Hepatocyte (in vitro differentiated cells): ENCODE measurements at places on chromosomes 4 and X. TPM values are rescaled to one million over a fixed set of nuclear protein-coding genes. Genes with fewer than 3 reads are reported as not detected.

SPP1 gene
- total RNA-seq = 175 and 225 TPM in 2 replicates

ENOX2 gene
- 9.0 and 10.7 TPM in 2 replicates for total RNA-seq

MAGEA4 gene
- not detected in 2 replicates for total RNA-seq

PHEX gene
- total RNA-seq = 0.27 and 0.84 TPM in 2 replicates

MGARP gene
- total RNA-seq = 0.90 and 2.0 TPM in 2 replicates

F8A2 gene
- not detected in 2 replicates for total RNA-seq

FGF16 gene
- 0.27 TPM in 1 of 2 replicates, not detected in the other for total RNA-seq

GRCh38 chr4:4663028-4663427, 121.2 kb upstream of the STX18 start:
- DNase-seq = no peak

GRCh38 chrX:9609499-9609898, 144.6 kb downstream of the TBL1X start:
- DNase-seq = no peak

DNA sequence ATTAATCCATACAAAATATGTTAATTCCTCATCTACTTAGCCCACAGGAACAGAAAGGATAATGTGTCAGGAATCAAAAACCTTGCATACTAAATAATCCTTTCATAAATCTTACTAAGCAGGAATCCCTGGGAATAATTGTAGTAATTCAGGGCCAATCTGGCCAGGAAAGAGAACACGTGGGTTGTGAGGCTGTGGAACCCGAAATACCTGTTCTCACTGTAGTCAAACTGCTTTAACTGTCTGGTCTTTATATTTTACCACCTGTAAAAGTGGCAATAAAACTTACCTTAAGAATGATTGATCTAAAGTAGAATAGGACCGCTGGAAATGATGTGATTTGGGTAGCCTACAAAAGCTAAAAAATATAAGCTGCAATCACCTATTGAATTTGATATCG, 1620.9 kb downstream of the STIM2 start:
- peak; percentile 12 for DNase-seq

- DNase-seq = no peak
These were observed 169.6 kb downstream of the MID1IP1 start for GRCh38 chrX:38970845-38971244.

GRCh38 chr4:183182873-183183725, 84.0 kb downstream of the WWC2 start:
- DNase-seq = peak; percentile 73

DNA sequence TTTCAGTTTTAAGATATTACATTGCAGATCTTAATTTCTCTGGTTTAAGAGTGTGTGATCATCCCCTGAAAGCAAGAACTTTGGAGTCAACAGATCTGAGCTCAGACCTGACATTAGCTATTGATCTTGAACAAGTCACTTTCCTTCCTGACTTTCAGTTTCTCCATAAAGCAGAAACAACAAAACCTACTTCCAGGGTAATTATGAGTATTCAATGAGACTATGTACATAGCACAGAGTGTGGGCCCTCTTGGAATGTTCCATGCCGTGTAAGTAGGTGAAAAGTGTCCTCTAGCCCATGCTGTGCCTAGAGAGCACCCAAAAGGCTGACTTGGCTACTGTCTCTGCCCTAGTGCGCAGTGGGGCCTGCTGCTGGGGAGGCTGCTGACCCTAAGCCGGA, 188.0 kb upstream of the RPL34 start:
- DNase-seq = no peak

- no peak for DNase-seq
These were observed 197.1 kb downstream of the RASL11B start for GRCh38 chr4:53059256-53059655.

GRCh38 chr4:57100979-57101651, 9.1 kb downstream of the IGFBP7 start:
- no peak for DNase-seq

- no peak for DNase-seq
These were observed 69.6 kb downstream of the AGTR2 start for GRCh38 chrX:116239944-116240840.

GRCh38 chr4:38005637-38006036, 45.4 kb downstream of the PTTG2 start:
- no peak for DNase-seq

DNA sequence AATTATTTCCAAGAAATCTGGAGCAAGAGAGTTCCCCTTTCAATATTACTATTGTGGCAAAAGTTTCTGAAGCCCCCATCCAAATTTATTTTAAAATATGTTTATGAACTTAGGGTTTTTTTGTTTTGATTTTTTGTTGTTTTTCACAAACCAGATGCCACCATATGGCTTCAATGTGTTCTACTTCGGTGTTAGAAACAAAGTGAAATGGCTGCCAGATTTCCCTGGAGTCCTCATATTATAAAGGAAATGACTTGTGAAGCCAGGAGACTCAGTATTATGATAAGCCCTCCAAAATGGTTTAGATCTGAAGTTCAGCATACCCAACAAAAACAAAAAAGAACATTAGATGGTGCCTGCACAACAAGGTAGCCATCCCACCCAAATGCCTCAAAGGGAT, 154.2 kb upstream of the SPANXC start:
- no peak for DNase-seq

DNA sequence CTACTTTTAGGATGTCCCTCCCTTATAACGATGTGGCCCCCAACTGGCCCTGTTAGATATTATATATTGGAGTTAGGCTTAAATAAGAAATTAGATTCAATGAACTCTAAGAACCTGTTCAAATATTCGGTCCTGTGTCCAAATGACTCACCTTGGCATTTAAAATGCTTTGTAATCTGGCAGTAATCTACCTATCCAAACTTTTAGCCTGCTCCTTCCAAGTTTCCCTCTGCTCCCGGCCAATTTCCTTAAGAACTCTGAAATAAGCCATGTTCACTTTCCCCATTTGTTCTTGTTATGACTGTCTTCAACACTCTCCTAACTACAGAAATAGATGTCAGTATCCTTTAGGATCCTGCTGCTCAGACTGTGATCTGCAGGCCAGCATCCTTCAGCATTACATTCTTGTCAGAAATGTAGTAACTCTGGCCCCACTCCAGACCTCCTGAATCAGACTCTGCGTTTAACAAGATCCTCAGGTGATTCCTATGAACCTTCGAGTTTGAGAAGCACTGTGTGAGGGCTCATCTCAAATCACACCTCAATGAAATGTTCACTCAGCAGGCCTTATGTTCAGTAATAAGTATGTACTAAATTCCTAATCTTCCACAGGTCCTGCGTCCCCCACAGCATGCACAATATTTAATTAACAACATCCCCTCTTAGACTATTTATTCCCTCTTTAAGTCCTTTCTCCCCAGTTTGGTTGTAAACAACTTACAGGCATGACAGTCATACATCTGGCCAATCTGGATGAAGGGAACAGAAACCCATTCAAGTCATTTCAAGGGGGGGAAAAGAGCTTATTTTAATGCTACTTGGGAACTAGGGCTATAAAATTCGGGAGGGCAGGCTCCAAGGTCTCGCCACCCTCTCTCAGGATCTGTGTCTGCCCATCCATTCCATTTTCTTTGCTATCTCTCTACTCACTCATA, 3.0 kb downstream of the ATP8A1 start:
- no peak for DNase-seq

GRCh38 chr4:109914322-109914721, 1.6 kb downstream of the EGF start:
- DNase-seq = peak; percentile 20

- DNase-seq = no peak
These were observed 16.5 kb upstream of the MXRA5 start for GRCh38 chrX:3362956-3363355.

DNA sequence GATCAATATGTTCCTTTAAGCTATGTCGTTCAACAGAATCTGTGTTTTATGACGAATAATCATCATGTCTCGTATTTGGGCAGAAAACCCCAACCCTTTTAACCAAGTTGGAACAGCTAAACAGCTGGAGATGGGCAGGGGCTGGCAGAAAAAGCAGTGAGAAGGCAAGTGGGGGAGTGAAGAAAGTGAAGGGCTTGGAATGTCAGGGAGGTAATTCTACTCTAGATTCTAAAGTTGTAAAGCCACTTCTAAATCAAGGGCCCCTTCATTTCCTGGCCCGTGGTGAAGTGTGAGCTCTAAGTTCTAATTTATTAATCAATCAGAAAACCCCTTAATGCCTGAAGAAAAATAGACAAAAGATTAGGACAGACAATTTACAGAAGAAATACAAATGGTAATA, 20.4 kb downstream of the SASH3 start:
- no peak for DNase-seq

- no peak for DNase-seq
These were observed 271.5 kb downstream of the ARAP2 start for GRCh38 chr4:35972814-35973213.

DNA sequence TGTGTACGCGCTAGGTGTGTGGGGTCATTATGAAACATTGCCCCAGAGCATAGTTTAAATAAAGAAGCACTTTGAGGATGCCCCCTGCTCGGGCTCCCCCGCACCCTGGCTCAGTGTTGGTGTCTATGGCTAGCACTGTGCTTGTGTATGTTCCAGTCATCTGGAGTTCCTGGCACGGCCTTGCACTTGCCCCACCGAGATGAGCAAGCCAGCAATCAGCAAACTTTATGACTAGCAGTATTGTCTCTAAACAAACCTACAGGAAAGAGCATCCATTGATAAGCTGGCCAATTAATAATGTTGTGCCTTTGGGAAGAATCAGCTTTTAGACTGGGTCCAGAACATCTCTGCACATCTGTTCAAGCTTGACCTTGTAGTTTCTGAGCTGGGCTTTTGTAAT, 707 bp upstream of the SHROOM4 start:
- DNase-seq = peak; percentile 12

- DNase-seq = no peak
These were observed 53.3 kb downstream of the CAMK2D start for GRCh38 chr4:113708250-113708649.

DNA sequence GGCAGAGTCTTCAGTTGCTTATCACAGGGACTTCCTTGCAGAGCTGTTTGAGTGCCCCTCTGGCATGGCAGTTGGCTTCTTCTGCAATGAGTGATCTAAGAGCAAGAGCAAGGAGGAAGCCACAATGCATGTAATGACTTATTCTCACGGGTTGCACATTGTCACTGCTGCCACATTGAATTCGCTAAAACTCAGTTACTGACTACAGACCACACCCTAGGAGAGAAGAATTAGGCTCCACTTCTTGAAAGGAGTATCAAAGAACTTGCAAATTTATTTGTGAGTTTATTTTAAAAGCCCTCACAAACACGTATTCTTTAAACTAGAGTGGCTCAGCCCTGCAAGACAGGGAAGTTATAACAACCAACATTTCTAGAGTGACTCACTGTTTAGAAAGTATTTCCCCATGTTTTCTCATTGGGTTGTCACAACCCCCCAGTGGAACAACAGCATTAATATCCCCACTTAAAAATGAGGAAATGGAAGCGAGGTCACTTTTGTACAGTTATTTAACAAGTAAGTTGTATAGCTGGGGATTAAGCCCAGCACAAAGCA, 32.4 kb upstream of the RBPJ start:
- no peak for DNase-seq
